ENCODE measurements at places on chromosomes 2 and 18.
A peak's percentile ranks its signal among the peaks of the same experiment; 100 is the strongest.

DNA sequence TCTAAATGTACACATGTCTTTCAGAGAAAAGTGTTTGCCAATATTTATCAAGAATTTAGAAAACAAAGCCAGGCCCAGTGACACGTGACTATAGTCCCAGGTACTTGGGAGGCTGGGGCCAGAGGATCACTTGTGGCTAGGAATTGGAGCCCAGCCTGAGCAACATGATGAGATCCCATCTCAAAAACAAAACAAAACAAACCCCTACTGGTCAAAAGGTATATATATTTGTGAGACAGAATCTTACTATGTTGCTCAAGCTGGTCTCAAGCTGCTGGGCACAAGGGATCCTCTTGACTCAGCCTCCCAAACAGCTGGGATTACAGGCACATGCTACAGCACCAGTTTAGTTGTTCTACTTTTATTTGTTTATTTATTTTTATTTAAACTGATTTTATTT lies 79.2 kb downstream of the ZDBF2 start:
- DNase-seq = no peak

- no peak for DNase-seq
These were observed 60.7 kb downstream of the SH3RF3 start for GRCh38 chr2:109189751-109190150.

GRCh38 chr2:72415241-72415661 lies 267.6 kb upstream of the CYP26B1 start:
- DNase-seq = no peak

DNA sequence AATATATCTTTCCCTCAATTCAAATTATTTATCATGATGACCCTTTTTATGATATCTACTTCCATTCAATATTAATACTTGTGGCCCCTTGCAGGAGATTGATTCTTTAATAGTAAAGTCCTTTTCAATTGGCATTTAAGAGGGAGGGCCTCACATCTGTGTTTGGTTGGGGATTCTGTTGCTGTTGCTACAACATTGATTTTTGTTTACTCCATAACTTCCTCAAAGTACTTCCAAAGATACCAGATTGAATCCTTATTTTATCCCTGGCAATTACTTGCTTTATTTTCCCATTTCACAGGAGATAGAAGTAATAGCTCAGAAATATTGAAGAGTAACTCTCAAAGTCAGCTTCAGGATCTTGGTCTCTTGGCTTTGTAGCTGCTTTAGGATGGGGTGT lies 32.8 kb downstream of the MEIS1 start:
- no peak for DNase-seq

DNA sequence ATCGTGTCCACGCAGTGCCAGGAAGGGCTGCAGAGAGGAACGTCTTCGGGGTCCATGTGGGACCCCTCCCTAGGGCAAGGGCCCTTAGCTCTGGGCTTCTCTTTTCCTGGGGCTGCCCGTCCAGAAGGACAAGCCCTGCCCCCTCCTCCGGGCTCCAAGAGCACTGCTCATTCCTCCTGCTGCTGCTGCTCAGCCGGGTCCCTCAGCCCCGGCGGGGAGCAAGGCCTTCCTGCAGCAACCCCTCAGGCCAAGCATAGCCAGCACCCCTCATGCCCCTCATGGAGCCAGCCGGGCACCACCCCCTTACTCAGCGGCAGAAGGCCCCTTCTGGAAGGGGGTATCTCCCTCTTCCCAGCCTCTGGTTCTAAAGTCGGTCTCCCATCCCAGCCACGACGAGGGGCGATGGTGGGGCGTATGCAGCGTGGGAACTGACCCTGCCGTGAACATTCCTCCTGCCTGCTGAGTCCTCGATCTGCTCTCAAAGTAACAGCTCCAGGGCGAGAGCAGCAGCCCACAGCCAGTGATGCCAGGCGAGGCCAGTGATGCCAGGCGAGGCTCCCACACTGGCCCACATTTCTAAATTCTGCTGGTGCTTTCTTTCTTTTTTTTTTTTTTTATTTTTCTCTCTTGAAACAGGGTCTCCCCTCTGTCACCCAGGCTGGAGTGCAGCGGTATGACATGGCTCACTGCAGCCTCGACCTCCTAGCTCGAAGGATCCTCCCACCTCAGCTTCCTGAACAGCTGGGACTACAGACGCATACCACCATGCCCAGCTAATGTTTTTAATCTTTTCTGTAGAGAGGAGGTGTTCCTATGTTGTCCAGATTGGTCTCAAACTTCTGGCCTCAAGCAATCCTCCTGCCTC lies 99.7 kb downstream of the HDAC4 start:
- DNase-seq = peak; percentile 13

- no peak for DNase-seq
These were observed 304.0 kb downstream of the LPIN1 start for GRCh38 chr2:12050396-12050795.

DNA sequence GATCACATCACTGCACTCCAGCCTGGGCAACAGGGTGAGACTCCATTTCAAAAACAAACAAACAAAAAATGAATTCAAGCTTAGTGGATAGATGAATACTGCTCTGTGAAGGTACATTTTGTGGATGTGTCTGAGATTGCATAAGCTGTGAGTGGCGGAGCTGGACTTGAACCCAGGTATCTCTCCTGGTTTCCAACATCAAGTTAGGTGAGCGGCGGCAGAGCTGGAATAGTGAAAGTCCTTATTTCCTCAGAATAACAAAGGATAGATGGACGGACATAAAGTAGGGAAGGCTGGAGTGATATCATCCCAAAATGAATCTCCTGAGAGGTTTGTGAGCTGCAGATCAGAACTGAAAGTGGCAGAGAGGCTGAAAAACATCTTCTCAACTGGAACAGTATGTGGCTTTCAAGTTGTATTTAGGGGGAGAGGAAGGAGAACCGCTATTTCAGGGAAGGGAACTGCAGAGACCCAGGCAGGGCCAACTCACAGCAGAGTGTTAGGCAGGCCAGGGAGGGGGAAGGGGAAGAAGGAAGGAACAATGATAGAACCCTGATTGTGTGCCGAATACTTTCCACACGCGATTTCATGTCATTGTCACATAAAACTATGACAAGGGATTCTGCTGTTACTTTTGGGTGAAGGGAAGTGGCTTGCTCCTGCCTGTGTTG lies 106.2 kb downstream of the LPIN1 start:
- no peak for DNase-seq

- no peak for DNase-seq
These were observed 22.4 kb downstream of the RAB1A start for GRCh38 chr2:65107530-65107929.

GRCh38 chr2:99404797-99405669 lies 67.8 kb downstream of the EIF5B start:
- no peak for DNase-seq

GRCh38 chr18:80249217-80250093 lies 2.1 kb upstream of the PARD6G start:
- no peak for DNase-seq

- no peak for DNase-seq
These were observed 212.0 kb upstream of the MGAT5 start for GRCh38 chr2:134041877-134042276.

GRCh38 chr2:144267239-144267638 lies 252.7 kb downstream of the ZEB2 start:
- peak; percentile 37 for DNase-seq

GRCh38 chr2:10120877-10121574 lies 1.5 kb upstream of the RRM2 start:
- no peak for DNase-seq

DNA sequence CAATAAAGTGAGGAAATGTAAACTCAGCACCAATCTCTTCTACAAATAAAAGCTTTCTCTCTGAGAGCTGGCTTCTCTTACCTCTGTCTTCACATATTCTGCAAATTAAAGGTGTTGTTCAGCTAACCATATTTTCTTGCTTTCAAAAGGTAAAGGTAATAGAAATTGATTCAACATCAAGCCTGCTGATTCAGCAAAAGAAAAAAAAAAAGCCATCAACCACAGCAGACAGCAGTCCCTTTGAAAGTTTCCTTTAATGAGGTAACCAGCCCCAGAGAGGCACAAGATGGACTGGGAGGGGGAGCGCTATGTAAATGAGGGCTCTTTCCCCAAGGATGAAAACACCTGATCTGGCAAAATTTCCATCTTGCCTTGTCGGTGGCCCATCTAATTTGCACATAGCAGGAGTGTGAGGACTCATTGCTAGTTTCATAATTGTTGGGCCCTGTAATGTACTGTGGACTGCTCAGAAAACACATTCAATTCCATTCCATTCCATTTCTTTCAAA lies 154.9 kb upstream of the SOX11 start:
- no peak for DNase-seq

DNA sequence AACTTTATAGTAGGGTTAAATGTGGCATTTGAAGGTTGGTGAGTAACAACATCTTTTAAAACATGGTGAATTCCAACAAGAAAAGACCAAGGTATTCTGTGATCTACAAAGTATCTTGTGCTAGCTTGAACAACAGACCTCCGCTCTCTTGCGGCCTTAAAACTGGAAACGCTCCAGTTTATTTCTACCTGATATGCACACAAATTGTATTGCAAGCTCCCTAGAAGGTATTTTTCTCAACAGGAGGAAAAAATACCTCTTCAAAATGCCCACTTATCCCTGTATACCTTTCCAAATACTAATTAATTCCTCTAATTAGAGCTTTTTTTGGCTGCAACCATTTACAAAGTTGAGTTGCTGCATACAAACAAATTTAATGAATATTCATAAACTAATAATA lies 69.5 kb downstream of the KCNH7 start:
- no peak for DNase-seq

- DNase-seq = peak; percentile 83
These were observed 256.6 kb upstream of the CTAGE1 start for GRCh38 chr18:22674272-22674671.

DNA sequence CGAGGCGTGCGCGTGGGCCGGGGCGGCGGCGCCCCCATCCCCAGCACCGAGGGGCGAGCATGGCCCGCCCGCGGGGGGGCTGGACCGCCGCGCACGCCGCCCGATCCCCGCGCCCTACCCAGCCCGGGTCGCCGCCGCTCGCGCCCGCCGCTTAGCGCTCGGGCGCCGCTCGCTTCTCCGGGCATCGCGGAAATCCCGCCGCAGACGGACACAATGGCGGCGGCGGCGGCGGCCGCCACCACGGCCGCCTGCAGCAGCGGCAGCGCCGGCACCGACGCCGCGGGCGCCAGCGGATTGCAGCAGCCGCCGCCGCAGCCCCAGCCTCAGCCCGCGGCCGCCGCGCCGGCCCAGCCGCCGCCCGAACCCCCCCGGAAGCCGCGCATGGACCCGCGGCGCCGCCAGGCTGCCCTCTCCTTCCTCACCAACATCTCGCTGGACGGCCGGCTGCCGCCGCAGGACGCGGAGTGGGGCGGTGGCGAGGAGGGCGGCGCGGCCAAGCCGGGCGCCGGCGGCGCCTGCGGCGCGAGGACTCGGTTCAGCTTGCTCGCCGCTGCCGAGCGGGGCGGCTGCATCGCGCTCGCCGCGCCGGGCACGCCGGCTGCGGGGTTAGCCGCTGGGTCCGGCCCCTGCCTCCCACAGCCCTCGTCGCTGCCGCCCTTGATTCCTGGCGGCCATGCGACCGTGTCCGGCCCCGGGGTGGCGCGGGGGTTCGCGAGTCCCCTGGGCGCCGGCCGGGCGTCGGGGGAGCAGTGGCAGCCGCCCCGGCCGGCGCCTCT lies 453 bp downstream of the CABLES1 start:
- no peak for DNase-seq

GRCh38 chr2:219120082-219120481 lies 40.5 kb downstream of the NHEJ1 start:
- no peak for DNase-seq

DNA sequence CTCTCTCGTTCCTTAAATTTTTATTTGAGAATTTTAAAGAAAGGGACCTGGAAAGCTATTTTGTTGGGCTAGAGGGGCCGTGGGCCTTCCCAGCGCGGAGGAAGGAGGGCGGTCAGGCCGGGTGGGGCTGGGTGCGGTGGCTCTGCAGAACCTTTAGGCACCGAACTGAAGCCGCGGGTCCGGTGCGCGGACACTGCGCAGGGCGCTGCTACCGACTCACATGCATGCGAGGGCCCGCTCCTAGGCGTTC lies 1.6 kb upstream of the TWIST2 start:
- no peak for DNase-seq

- no peak for DNase-seq
These were observed 3.5 kb upstream of the ERICH2 start for GRCh38 chr2:170766693-170767092.

DNA sequence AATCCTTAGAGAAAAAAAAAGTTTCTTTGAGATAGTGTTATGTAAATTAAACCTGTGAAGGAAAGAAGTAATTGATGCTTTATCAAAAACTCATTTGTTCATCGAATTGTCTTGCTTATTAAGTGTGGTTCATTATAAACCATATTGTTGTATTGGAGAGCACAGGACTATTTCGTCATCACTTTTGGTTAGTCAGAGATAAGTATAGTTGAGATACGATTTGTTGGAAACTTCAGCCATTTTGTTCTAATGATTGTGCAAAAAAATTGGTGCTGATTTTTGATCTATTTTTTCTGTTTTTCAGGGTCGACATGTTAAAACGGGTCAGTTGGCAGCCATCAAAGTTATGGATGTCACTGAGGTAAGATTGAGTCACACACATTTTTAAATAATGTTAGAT lies 92.9 kb downstream of the MAP4K4 start:
- no peak for DNase-seq

DNA sequence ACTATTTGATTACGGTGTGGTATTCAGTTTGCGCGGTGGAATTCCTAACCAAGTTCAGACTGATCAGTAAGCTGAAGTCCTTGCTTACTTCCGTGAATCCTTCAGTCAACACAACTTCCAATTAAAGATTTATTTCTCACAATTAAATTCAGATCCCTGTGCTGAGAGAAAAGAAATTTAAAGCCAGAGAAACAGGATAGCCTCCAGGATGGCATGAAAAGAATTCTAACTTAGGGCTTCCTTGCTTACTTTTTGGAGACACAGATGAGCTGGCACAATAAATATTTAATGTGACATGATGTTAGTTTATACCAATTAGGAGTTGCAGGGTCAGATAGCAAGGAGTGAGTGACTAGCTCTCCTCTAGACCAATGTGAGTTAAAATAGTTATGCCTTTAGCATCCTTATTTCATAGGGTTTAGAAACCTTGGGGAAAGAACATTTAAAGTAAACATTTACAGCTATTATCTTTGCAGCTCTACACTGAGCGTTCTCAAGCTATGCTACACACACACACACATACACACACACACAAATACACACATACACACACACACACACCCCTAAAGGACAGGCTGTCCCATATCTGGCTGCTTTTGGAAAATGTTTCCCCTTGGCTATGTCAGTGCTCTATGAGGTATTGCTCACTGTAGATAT lies 151.0 kb downstream of the TRIB2 start:
- no peak for DNase-seq

DNA sequence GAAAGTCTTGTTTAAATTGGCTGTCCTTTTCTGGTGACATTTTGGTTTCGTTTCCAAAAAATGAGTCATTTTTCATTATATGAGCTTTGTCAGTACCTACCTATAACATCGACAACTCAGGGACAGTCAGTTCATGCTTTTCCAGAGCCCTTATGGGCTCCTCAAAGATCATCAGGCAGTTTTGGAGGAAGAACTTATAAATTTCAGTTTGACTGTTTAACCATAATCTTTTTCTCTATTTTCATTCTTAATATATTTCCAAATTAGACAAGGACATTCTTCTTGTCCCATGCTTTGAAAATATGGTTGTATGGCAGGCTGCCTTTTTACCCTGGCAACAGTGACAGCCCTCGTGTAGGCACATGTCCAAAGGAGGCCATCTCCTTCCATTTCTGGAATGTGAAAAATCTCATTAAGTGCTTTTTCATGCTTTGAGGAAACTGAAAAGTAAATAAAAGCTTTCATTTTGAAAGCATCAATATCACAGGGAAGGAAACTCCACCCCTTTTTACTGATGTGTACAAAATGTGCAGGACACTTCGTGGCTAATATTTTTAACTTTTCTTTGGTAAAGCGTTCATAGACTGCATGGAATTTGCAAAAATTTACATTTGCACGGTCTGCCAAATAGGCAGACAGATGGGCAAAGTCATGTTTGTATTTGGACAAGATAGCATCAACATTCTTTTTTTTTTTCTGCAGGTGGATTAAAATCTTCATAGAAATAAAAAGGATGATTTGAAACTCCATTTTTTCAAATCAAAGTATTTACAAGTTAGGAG lies 7.2 kb upstream of the PROC start:
- DNase-seq = no peak
